Caco-2 (cell line): ENCODE measurements at places on chromosomes 16 and 17.
A peak's percentile ranks its signal among the peaks of the same experiment; 100 is the strongest.

DNA sequence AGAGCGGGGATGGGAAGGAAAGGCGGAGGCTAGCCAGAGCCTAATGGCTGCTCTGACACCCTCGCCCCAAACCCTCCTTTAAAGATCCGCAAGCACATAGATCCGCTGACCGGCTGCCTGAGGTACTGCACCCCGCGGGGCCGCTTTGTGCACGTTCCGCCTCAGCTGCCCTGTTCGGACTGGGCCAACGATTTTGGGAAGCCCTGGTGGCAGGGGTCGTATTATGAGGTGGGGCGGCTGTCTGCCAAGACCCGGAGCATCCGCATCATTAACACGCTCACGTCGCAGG is 663 bp downstream of the CYB5D1 start:
- H3K27ac ChIP-seq = no peak overlapping the region
- H3K27me3 ChIP-seq = no peaks in the 10 kb centered on the region
- DNase-seq = peak; percentile 59

DNA sequence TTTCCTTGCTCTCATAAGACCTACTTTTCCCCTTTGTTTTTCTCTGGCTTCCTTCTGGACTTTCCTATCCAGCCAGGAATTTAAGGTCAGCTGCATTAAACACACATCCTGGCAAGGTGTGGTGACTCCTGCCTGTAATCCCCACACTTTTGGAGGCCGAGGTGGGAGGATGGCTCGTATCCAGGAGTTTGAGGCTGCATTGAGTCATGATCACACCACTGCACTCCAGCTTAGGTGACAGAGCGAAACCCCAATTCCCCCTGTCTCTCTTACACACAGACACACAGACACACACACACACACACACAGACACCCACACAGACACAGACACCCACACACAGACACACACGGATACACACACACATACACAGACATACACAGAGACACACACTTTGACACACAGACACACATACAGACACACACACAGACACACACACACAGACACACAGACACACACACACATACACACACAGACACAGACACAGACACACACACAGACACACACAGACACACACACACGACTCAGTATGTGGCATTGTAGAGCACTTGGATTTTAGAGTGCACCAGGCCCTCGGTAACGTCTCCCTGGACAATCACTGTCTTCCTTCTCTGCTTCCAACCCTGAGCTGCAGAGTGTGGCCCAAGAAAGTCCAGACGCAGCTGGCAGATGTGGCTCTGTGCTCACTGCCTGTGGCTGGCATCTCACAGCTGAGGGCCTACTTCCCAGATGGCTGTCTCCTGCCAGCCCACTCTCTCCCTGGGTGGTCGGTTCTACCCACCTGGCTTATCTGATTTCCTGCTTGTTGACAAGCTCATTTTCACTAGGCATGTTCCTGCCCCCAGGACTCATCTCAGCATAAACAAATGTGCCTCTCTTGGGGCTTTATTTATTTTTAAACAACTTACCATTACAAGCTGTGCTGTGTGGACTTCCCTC is 39.0 kb downstream of the NLRP1 start:
- H3K27me3 ChIP-seq = no peaks in the 10 kb centered on the region
- H3K4me1 ChIP-seq = no peaks in the 10 kb centered on the region
- no peak for DNase-seq
- H3K27ac ChIP-seq = no peak overlapping the region
- no peaks in the 10 kb centered on the region for H3K36me3 ChIP-seq

DNA sequence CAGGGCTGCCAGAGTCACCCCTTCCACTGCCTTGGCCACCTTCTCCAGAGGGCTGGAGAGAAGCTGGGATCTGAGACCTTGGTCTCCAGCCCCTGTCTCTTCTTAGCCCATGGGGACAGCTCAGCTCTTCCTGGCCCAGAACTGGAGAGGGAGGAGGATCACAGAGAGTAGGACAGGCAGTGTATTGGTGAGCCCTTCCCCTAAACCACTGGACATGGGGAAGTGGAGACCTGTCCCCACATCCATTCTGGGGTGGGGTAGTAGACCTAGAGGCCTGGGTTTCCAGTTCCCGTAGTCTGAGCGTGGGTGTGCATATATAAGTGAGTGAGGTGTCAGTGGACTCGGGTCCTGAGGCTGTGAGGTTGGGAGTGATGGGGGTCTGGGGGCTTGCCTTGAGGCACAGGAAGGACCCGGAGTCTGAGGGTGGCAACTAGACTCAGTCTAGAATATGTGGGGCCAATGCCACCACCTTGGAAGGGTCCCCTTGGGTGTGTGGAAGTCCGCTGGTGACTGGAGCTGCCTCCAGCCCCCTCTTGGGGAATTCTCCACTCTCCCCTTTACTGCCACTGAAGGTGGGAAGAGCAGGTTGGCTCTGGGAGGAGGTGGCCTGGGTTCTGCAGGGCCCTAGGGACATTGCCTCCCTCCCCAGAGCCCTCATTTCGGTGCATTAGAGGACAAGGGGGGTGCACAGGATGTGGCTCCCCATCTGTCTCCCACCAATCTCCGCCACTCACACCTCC is 19.9 kb downstream of the GJD3 start:
- H3K4me1 ChIP-seq = peaks cover 43% of the 10 kb centered on the region
- H3K27ac ChIP-seq = peak overlapping the region; percentile 93
- H3K4me3 ChIP-seq = peak overlapping the region; percentile 64
- no peaks in the 10 kb centered on the region for H3K27me3 ChIP-seq

GRCh38 chr16:255183-255582 is 20.6 kb downstream of the RGS11 start:
- no peak overlapping the region for H3K27ac ChIP-seq
- H3K27me3 ChIP-seq = no peaks in the 10 kb centered on the region
- H3K4me3 ChIP-seq = no peak overlapping the region

DNA sequence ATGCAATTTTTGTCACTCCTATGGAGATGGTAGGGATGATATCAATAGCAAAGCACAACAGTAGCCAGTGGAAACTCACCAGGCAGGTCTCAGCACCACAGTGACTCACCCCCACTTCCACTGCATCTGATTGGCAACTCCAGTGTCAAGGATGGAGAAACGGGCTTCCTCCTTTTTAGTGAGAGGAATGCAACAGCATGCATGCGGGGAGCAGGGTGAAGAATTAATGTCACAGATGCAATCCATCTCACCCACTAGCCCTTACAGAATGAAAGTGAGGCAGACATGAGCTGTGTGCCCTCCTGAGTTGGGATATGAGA is 467.0 kb upstream of the C16orf82 start:
- H3K27me3 ChIP-seq = no peaks in the 10 kb centered on the region
- H3K27ac ChIP-seq = no peak overlapping the region
- no peaks in the 10 kb centered on the region for H3K36me3 ChIP-seq
- DNase-seq = no peak
- H3K4me1 ChIP-seq = peaks cover 22% of the 10 kb centered on the region
- no peak overlapping the region for H3K4me3 ChIP-seq

- H3K27ac ChIP-seq = no peak overlapping the region
- peaks cover 17% of the 10 kb centered on the region for H3K4me1 ChIP-seq
- DNase-seq = no peak
- H3K36me3 ChIP-seq = no peaks in the 10 kb centered on the region
- no peak overlapping the region for H3K4me3 ChIP-seq
Measured at GRCh38 chr17:40452921-40453378, 9.7 kb downstream of the IGFBP4 start.

- no peaks in the 10 kb centered on the region; the same call in 1 of the 2 replicates for H3K27me3 ChIP-seq
- no peaks in the 10 kb centered on the region for H3K36me3 ChIP-seq
- DNase-seq = no peak
- no peak overlapping the region for H3K4me3 ChIP-seq
- no peak overlapping the region for H3K27ac ChIP-seq
Measured at GRCh38 chr16:70805380-70805779, 4.4 kb upstream of the VAC14 start.

GRCh38 chr16:1530883-1531637 is 2.4 kb upstream of the TMEM204 start:
- H3K4me3 ChIP-seq = no peak overlapping the region
- H3K4me1 ChIP-seq = no peaks in the 10 kb centered on the region
- H3K36me3 ChIP-seq = no peaks in the 10 kb centered on the region
- DNase-seq = no peak

DNA sequence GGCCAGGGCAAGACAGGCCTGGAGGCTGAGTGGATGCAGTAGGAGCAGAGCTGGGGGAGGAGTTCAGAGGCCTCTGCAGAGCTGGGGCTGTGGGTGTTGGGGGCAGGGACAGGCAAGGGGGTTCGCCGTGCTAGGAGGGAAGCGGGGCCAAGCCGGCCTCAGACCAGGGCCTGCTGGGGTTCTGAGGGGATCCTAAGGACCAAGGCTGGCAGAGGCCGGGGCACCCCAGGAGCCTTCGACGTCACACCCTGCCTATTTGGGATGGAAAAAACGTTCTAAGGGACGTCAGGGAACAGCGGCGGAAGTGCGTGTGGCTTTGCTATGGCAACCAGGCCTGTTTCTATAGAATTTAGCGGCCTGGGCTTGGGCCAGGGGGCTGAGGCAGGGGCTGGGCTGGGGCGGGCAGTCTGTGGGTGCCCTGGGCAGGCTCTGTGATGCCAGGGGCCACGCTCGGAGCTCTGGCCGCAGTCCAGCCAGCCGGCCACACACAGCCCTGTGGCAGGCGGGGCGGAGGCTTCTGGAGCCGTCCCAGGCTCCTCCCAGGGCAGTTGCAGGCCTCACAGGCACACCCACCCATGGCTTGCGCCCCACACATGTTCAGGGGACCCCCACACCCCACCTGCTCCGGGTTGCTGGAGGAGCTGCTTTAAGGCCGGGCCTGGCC is 3.7 kb downstream of the TRAF7 start:
- no peaks in the 10 kb centered on the region for H3K27me3 ChIP-seq
- H3K36me3 ChIP-seq = no peaks in the 10 kb centered on the region; the same call in 1 of the 2 replicates
- H3K4me1 ChIP-seq = peaks cover 15% of the 10 kb centered on the region
- no peak overlapping the region for H3K27ac ChIP-seq

DNA sequence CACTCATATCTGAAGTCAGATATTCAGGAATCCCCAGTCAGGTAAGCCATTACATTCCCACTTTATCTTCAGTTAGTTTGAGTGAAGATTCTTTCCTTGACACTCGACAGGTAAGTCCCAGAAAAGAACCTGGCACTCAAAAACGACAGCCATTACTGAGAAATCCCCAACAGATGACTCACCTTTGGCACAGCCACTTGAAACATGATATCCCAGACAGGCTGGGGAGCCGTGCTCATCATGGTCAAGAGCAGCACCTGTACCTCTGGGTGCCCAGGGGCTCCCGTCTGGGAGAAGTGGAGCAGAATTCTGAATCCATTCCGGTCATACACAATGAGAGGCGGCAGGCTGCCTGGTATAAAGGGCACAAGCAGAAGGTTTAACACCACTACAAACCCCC is 16.8 kb upstream of the COG7 start:
- no peak overlapping the region for H3K4me3 ChIP-seq
- H3K27ac ChIP-seq = no peak overlapping the region
- H3K27me3 ChIP-seq = no peaks in the 10 kb centered on the region
- H3K4me1 ChIP-seq = no peaks in the 10 kb centered on the region
- H3K36me3 ChIP-seq = peaks cover 5% of the 10 kb centered on the region
- DNase-seq = no peak

DNA sequence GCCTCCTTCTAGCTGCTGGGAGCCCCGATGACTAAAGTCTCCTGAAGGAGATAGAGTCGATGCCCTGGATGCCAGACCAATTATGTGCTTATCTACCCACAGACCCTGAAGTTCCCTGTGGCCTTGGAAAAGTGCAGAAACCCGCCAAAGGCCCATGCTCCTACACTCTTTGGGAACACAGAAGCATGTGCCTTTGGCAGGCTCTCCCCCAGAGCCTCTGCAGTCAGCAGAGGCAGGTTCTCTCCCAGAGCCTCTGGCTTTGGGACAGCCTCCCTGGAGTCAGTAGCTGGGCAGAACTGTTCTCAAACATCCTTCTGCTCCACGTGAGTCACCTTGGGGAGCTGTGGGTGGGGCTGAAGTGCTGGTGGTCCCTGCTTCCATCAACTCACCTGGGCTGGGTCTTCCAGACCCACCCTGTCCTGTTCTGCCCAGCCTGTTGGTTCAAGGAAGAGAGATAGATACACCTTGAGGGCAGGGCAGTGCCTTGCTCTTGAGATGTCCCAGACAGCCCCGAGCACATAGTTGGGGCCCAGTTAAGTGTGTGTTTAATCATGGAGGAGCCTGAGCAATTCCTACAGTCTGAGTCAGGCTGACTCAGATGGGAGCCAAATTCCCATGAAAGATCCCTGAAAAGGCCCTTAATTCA is 3.2 kb upstream of the CDK5RAP3 start:
- no peaks in the 10 kb centered on the region for H3K27me3 ChIP-seq
- H3K4me3 ChIP-seq = no peak overlapping the region
- peak overlapping the region; percentile 53 for H3K27ac ChIP-seq
- peaks cover 59% of the 10 kb centered on the region for H3K4me1 ChIP-seq
- H3K36me3 ChIP-seq = no peaks in the 10 kb centered on the region
- DNase-seq = peak; percentile 71

DNA sequence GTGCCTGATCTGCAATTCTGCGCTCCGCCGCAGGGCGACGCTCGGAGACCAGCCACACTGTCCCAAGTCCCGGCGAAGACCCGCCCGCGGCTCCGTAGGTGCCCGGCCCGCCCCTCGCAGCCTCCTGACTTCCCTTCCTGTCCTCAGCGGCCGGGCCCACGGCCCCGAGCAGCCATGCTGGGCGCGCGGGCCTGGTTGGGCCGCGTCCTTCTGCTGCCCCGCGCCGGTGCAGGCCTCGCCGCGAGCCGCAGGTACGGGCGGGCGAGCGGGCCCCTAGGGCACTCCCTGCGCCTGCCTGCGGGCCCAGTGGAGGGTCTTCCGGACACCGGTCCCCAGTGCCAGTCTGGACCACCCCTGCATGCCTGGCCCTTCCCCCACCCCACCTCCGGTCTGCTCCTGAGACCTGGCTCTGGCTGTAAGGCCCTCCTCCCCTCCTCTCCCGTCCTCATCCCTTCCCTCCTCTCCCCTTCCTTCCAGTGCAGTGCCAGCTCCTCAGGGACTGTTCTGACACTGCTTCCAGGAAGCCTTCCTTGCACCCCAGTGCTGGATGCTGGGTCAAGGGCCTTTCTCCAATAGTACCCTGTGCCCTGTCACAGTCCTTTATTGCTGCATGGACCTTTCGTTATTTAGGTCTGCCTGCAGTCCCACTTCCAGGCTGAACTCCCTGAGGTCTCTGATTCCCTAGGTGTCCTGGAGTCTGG is at the start of gene SPATA20:
TSS of gene SPATA20 (plus strand) at position 140 of the 701 bp plus-strand sequence. CDS start at position 175, 35 bp downstream.
- peak within 1 kb of the TSS; percentile 57 for H3K4me3 ChIP-seq
- H3K4me1 ChIP-seq = peaks cover 38% of the 10 kb centered on the region
- peaks cover 8% of the 10 kb centered on the region for H3K36me3 ChIP-seq
- DNase-seq = peak; percentile 99
- no peaks in the 10 kb centered on the region for H3K27me3 ChIP-seq

DNA sequence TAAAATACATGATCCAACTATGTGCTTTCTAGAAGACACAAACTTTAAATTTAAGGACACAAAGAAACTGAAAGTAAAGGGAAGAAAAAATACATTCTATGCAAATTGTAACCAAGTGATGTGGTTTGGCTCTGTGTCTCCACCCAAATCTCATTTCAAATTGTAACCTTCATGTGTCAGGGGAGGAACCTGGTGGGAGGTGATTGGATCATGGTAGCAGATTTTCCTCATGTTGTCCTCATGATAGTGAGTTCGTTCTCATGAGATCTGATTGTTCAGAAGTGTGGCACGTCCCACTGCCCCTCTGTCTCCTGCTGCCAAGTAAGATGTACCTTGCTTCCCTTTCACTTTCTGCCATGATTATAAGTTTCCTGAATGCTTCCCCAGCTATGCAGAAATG is 15.0 kb downstream of the OR1A1 start:
- H3K4me3 ChIP-seq = no peak overlapping the region
- no peaks in the 10 kb centered on the region for H3K4me1 ChIP-seq
- no peak for DNase-seq
- no peaks in the 10 kb centered on the region for H3K36me3 ChIP-seq
- no peak overlapping the region for H3K27ac ChIP-seq

GRCh38 chr17:48123111-48123510 is 15.5 kb downstream of the SNX11 start:
- no peaks in the 10 kb centered on the region for H3K27me3 ChIP-seq
- DNase-seq = no peak
- H3K4me3 ChIP-seq = no peak overlapping the region
- peaks cover 4% of the 10 kb centered on the region for H3K36me3 ChIP-seq
